ENCODE measurements at places on chromosomes 6 and 20.

- DNase-seq: no peak
These were observed 48.5 kb upstream of the CCN2 start for GRCh38 chr6:131999545-132000146.

DNA sequence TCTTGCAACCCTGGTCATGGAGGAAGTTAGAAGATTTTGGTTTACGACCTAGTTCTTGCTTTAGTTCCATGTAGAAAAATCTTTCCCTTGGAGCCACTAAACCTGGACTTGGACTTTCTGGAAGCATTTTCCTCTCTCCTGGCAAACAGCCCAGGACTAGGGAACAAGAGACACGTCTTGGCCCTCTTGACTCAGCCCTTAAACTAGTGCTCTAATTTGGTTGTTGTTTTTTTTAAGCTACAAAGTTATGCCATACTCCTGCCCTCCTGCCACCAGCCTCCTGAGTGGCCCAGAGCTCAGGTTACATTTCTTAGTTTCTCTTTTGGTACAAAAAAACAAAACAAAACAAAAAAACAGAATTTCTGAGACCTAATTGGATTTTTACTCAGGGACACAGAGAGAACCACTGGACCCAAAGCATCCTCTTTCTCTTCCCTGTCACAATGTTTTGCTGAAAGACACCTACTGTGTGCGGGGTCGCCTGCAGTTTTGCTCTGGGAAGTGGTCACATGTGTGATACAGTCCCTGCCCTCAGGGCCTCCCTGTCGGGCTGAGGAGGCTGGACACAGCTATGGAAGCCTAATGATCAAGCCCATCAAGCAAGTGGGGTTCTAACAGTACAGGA is 32.3 kb upstream of the SCUBE3 start:
- no peak for DNase-seq

- DNase-seq: no peak
These were observed 26.3 kb upstream of the ZNF318 start for GRCh38 chr6:43395776-43396175.

DNA sequence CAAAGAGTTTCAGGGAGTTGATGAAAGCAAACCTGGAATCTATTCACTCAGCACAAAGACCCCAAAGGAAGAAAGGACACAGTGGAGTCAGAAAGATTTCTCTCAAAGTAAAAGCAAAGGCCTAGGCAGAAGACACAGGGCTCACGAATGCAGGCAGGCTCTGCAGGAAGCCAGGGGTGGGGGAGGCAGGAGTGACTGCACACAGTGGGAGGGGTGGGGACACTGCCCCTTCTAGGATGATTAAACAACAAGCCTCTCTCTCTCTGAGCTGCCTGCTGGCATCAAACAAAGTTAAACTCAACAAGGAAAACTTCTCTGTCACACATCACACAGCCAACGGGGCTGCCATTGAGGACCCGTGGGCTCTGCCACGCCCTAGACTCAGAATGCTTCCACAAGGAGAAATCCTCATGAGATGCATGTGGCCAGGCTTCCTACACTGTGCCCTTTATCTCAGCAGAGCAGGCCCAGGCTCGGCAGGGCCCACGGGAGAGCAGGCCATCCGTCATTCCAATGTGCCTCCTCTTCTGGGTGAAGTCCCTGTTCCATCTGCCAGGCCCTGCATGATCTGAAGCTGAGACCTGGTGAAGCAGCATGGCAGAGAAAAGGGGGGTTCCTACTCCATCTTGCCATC is 70.1 kb downstream of the RAMACL start:
- DNase-seq: no peak

DNA sequence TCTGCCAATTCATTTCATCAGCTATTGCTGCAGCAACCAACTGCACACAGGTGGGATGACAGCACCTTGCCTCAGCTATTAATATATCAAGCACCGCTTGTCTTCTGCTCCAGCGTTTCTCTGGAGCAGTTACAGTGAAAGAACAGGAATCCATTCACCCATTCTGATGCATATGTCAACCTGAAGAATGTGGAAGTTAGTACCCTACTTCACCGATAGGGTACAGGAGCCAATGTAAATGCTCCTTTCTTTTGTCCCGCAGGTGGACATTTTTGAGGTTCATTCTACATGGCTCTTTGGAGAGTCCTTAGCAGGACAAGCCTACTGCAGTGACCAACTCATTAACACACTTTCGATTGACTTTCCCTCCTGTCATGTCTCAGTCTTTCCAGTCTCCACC is 139.9 kb upstream of the PRND start:
- no peak for DNase-seq

GRCh38 chr6:78528926-78529325 is 338.4 kb upstream of the IRAK1BP1 start:
- no peak for DNase-seq

- no peak for DNase-seq
These were observed 191.8 kb upstream of the RREB1 start for GRCh38 chr6:6915813-6916547.

GRCh38 chr20:64137598-64138031 is 26.6 kb upstream of the MYT1 start:
- no peak for DNase-seq

DNA sequence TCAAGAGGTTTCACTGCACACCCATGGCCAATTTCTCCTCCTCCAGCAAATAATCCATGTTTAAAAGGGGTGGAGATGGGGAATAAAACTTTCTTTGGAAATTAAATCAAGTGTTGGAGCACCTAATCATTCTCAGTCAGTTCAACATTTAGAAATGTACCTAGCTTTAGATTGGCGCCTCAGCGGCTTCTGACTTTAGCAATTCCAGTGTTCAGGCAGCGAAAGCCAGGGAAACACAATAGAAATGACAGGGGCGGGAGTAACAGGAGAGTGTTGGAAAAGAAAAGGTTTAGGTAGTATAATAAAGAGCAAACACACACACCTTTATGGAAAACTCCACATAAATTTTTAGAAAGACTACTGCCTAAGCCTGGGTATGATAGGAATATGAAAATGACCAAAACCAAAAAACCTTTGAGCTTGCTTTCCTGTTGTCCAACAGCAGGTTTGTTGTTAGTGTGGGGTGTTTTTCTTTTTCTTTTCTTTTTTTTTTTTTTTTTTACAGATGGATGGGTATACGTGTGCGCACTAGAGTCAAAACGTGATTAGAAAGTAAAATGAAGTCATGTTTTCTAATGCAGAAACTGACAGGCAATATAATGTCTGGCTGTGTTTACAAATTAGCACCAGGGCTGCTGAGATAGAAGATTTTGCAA is 7.7 kb downstream of the TFAP2A start:
- no peak for DNase-seq

GRCh38 chr6:95978230-95978629 is 37.5 kb upstream of the FUT9 start:
- DNase-seq: no peak

- DNase-seq: no peak
These were observed 75.5 kb downstream of the HMGN3 start for GRCh38 chr6:79158856-79159516.

- no peak for DNase-seq
These were observed 673.1 kb downstream of the HTR1B start for GRCh38 chr6:76790045-76790796.

GRCh38 chr6:11202513-11203305 is 29.8 kb downstream of the NEDD9 start:
- DNase-seq: no peak

All from activated CD4-positive, alpha-beta T cell treated with anti-CD3 and anti-CD28 coated beads for 1 hour (primary cell).